ENCODE measurements at places on chromosomes 5 and 9. TPM values are rescaled to one million over a fixed set of nuclear protein-coding genes. Genes with fewer than 3 reads are reported as not detected.

The PCDHA1 gene
- polyA plus RNA-seq: 0.06 TPM

The SLC9A3 gene
- polyA plus RNA-seq: 38.2 TPM

The CDC25C gene
- polyA plus RNA-seq: 7.2 TPM

The STKLD1 gene
- 4.9 TPM for polyA plus RNA-seq
